ENCODE measurements at places on chromosomes 2 and 18. TPM values are rescaled to one million over a fixed set of nuclear protein-coding genes. Genes with fewer than 3 reads are reported as not detected.

ALK gene
- 2.4 TPM for total RNA-seq

CROCC2 gene
- 0.07 TPM for total RNA-seq

AKAIN1 gene
- total RNA-seq: not detected

STEAP3 gene
- total RNA-seq: 15.3 TPM

GRCh38 chr2:235049069-235049468 lies 97.3 kb downstream of the SH3BP4 start:
- no peak for DNase-seq

- DNase-seq: peak; percentile 74
These were observed 399.8 kb downstream of the TMEM182 start for GRCh38 chr2:103161456-103162289.

DNA sequence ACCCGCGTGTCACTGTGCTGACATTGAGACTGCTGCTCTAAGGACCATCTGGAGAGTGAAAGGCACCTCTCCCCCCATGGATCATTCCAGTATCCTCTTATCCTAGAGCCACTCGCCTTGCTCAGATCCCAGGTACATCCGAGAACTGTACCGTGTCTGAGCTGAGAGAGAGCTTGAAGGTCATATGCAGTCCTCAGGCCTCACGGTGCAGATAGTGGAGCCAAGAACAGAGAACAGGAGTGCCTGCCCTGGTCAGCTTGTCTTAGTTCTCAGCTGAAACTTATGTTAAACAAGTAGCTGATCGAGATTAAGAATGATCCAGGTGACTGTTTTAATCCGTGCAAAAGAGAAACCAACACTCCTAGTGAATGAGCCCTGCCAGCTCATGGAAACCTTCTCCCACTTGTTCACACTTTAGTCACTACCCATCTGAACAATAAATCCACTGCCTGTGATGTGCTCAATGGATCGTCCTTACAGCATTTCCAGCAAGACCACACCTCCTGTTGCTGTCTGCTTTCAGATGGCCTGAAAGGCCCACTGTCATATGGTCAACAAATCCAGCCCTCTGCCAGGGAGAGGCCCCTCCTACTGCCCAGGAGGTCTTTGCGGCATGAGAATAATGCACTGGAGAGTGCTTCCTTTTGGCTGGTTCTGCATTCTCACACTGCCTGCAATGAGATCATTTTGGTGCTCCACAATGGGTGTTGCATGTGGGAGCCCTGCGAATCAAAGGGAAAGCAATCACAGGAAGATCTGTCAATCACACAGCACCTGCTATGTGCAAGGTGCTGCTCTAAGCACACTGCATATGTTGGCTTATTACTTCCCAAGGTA lies 43.7 kb upstream of the APCDD1 start:
- no peak for DNase-seq

DNA sequence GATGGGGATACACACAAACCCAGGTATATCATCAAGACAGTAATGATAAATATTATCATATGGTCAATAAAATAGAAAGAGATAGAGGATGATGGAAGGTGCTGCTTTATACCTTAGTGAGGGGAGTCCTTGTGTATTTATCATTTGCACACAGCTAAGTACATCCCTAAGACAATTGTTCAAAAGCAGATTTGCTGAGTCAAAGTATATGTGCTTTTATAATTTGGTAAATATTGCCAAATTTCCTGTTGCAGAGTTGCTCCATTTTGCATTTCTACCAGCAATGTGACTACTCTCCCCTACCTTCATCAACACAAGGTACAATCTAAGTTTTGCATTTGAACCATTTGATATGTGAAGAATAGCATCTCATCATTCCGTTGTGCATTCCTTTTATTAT lies 22.6 kb upstream of the PLEK start:
- DNase-seq: no peak

DNA sequence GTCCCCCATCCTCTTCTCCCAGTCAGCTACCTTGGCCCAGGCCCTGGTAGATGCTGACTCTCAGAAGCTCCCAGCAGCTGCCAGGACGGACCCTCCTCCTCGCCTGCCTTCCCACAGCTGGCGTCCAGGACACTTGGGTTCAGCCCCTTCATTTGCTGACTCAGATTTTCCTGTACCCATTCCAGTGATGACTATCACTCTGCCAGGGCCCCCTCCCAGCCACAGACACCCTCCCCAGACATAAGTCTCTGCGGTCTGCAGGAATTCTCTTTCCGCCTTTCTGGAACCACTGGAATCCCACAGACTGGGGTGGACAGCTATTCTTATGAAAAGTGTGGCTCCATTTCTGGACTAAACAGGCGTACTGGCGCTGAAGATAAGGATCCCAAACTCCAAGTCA lies 260.3 kb upstream of the EPAS1 start:
- DNase-seq: no peak

GRCh38 chr2:66173645-66174044 lies 261.3 kb upstream of the MEIS1 start:
- DNase-seq: no peak

- DNase-seq: no peak
These were observed 63.6 kb upstream of the HDAC4 start for GRCh38 chr2:239464166-239465016.

GRCh38 chr2:157355618-157356017 lies 30.0 kb upstream of the ERMN start:
- no peak for DNase-seq

DNA sequence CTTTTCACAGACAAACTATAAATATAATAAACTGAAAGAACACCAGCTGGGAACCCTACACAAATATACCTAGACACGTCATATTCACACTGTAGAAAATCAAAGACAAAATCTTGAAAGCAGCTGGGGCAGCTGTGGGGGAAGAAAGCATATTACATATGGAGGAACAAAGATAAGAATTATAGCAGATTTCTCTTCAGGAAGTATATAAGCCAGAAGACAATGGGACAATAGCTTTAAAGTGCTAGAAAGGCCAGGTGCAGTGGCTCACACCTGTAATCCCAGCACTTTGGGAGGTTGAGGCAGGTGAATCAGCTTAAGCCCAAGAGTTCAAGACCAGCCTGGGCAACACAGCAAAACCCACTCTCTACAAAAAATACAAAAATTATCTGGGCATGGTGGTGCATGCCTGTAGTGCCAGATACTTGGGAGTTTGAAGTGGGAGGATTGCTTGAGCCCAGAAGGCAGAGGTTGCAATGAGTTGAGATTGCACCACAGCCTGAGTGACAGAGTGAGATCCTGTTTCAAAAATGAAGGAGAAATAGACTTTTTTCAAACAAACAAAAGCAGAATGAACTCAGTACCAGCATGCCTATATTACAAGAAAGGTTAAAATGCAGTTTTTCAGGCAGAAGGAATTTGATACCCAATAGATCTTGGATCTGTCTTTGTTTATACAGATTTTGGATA lies 26.8 kb upstream of the ERCC3 start:
- DNase-seq: no peak

GRCh38 chr2:198054299-198054698 lies 249.9 kb downstream of the PLCL1 start:
- DNase-seq: peak; percentile 62

DNA sequence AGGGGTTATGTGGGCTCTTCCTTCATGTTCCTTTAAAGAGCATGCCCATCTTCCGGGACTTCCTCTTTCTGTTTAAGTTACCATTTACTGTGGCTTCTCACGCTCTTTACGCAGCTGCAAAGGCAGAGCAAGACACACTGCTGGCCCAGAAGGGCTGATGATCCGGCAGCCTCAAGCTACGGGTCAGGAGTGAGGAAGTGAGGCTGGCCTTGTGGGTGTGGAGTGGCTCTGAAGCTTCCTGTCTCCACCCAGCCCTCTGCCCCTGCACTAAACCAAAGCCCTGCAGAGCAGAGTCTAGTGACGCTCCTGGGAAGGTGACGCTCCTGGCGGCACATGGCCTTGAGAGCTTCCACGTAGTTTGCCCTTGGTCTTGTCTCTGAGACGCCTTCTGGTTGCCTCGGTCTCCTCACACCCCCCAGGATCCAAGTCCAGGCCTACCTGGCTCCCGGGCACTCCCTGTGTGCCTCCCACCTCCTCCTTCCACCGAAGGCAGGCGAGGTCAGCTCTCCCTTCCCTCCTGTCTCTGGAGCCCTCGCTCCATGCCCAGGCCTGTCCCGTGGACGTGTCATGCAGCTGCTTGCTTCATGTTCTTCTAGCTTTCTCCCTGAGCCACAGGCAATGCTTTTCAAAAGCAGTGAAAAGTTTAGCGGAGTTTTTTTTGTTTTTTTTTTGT lies 50.3 kb downstream of the ARL4C start:
- DNase-seq: peak; percentile 89

Data from mucosa of descending colon (tissue), 3 donors.